ENCODE measurements at places on chromosomes 12 and 14.
A peak's percentile ranks its signal among the peaks of the same experiment; 100 is the strongest.

- no peak for DNase-seq
These were observed 715 bp upstream of the RAP1B start for GRCh38 chr12:68609998-68610369.

GRCh38 chr14:103859416-103860202, 12.2 kb upstream of the PPP1R13B start:
- no peak for DNase-seq

DNA sequence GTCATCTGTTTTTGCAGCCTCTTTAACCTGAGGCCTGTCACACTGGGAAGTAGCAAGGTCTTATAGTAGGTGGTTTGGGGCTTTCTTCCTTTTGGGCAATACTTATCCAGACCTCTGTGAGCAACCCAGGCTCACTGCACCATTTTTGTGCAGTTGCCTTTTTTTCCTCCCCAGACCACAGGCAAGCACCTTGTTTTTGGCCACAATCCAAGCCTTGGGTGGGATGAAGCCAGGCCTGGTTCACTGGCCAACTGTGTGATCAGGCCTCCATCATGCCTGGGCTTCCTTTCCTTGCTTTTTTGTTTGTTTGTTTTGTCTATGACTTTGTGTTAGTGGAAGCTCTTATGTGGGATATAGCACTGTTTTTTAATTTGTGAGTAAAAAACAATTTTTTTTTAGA, 71.7 kb downstream of the DNAH10 start:
- DNase-seq: no peak

- DNase-seq: no peak
These were observed 70.2 kb upstream of the NAV3 start for GRCh38 chr12:77760271-77761025.

- DNase-seq: no peak
These were observed 29.2 kb downstream of the KCNA1 start for GRCh38 chr12:4938900-4939299.

DNA sequence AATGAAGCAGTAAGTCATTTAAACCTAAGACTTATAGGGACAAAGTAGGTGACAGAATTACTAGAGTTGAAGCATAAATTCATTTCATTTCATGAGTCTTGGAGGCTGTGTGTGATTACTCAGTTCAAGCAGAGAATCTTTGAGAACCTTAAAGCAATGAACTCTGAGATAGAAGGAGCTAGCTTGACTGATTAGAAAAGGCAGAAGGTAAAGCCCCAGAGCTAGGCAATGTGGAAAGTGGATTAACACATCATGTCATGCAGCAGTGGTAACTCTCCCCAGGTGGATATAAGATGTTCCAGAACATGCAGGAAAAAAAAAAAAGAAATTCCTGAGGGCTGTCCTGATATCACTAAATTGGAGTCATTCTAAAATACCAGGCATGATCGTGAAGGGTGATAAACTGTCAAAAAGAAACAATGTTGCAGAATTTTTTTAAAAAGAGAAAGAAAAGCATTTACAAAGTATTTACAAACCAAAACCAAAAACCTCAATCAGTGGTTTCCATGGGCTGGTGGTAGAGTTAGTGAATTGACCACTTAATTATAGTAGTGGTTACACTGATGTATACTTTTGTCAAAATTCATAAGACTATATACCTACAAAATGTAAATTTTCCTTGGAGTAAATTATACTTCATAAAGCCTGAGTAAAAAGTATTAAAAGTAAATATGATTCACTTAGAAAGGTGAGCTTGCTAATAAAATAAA, 12.7 kb upstream of the SLC16A7 start:
- DNase-seq: no peak

DNA sequence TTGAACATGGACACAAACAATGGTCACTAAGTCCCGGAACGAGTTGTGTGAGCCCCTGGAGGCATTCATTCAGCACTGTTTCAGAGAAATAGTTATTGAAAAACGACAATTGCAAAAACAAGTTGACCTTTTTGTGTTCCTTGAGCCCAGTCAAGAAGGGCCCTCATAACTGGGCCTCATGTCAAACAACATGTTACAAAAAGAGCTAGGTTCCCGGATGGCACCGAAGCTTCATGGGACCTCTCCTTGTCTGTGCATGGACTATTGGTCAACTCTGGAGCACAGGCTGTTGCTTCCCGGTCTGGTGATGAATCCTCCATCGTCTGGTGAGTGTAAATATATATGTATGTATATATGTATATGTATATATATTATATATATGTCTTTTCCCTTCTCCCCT, 176.6 kb downstream of the ALG10 start:
- DNase-seq: no peak

GRCh38 chr12:106918746-106919145, 37.0 kb upstream of the TMEM263 start:
- DNase-seq: no peak

DNA sequence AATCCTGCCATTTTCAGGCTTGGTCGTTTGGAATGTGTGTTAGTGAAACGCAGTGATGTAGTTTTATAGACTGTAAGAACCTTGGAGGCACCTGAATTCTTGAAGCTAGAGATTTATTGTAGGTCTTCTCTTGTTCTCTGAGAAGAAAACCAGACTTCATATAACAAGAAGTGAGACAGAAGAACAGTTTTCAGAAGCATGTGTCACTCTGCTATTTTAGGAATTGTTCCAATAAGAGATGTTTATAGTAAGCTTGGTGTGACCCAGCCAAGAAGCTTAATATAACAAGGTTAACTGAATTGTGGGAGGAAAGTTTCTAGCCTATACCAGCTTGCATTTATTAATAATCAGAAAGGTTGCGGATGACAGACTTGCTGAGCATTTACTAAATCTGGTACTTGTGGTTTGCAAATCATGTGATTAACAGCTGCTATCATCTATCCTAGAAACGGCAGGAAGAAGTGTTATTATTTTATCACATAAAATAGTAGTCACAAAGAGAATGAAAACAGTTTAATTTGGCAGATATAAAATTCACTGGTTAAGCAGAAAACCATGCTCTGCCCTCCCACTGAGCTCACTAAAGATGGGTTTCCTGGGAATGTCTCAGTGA, 49.2 kb upstream of the BCAT1 start:
- DNase-seq: peak; percentile 37

- no peak for DNase-seq
These were observed 175.8 kb upstream of the NPAS3 start for GRCh38 chr14:32762886-32763285.

- DNase-seq: no peak
These were observed 17.4 kb downstream of the TIMELESS start for GRCh38 chr12:56431850-56432249.

GRCh38 chr12:125064492-125064891, 743 bp upstream of the AACS start:
- DNase-seq: no peak

- no peak for DNase-seq
These were observed 4.1 kb downstream of the PHB2 start for GRCh38 chr12:6966351-6966750.

DNA sequence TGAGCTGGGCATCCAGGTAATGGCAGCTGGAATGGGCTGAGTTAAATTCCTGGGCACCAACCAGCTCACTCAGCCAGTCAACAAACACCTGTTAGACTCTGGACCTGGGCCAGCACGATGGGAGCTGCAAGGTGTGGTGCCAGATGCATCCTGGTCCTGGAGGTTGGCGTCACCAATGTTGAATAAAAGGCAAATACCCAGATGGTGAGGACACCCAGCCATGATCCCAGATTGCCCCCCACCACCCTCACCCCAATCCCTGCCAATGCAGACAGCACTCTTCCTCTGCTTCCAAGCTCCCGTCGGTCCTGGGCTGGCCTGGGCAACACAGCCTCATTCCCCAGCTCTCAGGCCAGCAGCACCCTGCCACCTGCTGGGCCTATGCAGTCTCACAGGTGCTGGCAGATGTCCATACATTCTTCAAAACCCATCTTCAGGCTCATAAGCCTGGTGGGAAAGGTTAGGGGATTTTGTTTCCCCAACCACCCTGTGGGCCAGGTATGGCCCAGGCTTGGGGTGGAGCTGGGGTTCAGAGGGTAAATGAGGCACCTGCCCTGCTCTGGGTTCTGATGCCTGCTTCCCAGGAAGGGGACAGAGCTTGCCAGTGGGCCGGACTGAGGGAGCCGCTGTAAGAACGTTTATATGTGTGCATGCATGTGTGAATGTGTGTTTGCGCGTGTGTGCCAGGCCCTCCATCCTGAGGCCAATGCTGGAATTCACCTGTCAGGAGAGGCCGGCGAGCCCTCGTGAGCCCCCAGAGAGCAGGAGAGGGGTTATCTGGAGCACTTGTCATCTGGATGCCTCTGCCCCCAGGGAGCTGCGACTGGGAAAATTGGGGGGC, 58.0 kb downstream of the LGMN start:
- no peak for DNase-seq

DNA sequence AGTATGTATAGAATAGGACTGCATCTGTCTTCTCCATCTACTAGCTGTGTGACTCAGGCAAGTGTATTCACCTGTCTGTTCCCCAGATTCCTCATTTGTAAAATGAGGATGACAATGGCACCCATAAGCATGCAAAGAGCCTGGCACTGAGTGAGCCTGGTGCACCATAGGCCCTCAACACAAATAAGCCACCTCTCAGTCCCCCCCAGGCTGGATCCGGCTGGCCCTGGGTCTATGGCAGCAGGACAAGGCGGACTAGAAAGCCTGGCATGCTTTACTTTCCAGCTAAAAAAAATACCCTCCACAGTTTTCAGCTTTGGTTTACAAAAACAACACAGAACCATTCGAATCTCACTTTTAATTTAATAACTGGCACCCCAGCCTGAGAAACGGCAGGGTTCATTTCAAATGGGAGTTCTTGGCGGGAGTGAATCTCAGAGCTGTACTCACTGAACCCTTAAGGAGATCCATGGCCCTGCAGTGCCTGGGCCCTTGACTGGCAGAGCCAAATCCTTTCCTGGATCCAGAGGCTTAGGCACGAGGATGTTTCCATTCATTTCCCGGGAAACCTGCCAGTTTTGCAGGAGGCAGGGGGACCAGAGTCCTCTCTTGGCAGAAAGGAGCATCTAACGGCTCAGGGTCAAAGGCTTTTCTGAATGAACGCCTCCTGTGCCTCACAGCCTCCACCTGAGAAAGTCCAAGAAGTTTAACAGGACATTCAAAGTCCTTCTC, 17.7 kb downstream of the SYNE3 start:
- no peak for DNase-seq

DNA sequence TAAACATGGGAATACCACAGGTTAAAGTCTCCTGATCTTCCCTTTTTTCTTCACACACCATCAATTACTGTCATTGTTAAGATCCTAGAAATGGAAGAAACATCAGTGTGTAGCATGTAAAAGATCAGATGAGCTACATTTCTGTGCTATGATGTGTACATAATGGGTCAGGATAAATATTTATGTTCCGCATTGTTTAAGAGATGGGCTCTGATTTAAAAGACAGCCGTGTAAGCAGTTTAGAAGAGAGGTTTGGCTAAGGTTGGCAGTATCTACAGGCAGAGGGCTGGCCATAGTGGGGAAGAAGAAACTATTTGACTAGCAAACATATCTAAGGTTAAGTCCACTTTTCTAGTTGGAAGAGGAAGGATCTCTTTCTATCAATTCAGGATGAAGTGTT, 49.4 kb downstream of the LRRC9 start:
- DNase-seq: peak; percentile 17
